Left ventricle myocardium superior (tissue), 1 donor: ENCODE measurements at places on chromosomes 5 and 9. TPM values are rescaled to one million over a fixed set of nuclear protein-coding genes. Genes with fewer than 3 reads are reported as not detected.

GRCh38 chr5:74311961-74312360, 328.6 kb downstream of the ENC1 start:
- DNase-seq = no peak

- DNase-seq = no peak
These were observed 8.4 kb downstream of the SMARCA2 start for GRCh38 chr9:2023532-2023931.

GRCh38 chr9:130450344-130451003, 5.7 kb downstream of the ASS1 start:
- no peak for DNase-seq

DNA sequence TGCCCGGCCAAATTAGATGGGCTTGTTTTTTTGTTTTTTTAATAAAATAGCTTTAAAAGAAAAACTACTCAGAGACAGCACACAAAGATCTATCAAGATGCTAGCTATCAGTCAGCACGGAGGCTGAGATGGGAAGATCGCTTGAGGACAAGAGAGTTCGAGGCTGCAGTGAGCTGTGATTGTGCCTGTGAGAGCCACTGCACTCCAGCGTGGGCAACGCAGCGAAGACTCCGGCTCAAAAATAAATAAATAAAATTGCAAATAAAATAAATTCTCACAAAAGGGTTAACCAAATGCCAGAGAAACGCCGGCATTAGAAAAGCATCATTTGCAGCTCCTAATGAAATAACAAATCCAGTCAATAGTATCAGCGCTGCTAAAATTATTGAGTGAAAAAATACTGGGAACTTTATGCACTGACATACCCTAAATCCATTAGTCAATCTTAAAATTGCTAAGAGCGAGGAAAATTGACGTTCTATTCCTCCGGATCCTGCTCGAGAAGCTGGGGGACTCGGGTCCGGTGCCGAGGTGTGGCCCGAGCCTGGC, 681 bp downstream of the CPLANE1 start:
- no peak for DNase-seq

DNA sequence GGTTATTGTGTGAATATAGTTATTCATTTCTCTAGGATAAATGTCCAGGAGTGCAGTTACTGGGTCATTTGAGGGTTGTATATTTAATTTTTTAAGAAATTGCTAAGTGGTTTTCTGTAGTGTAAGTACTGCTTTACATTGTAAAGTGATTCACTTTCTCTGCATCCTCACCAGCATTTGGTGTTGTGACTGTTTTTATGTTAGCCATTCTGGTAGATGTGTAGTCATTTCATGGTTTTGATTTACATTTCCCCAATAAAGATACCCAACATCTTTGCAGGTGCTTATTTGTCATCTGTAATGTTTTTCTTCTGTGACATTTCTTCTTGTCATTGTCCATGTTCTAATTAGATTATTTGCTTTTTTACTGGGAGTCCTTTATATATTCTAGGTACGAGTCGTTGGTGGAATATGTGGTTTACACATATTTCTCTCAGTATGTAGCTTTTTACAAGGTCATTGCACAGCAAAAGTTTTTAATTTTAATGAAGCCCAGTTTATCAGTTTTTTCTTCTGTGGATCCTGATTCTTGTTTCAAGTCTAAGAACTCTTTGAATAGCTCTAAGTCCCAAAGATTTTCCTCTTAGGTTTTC, 34.0 kb downstream of the SCGB3A1 start:
- no peak for DNase-seq

DNA sequence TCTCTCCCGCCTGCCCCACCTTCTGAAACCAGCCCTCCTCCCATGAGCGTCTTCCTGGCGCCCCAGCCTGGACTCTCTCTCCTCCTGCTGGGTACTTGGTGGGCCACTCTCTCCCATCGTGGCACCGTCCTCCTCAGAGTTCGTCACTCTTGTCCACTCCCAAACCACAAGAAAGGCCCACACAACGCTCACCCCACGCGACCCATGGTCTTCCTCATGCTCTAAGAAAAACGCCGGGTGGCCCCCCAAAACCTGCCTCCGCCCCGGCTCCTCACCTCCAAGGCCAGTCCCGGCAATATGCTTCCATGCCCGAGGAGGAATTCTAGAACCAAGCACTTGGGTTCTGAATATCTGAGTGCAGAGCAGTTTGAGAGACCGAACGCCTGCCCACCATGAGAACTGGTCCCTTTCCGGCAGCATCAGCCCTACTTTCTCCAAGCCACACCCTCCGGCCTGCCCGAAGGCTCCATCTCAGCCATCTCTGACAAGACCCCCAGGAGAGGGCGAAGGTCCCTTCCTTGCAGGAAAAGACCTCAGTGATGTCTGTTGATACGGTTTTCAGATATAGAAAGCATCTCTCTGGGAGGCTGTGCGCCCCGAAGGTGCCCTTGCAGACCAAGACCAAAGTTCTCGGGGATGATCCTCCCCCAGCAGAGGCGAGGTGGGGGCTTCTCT, 15.0 kb downstream of the SLC6A3 start:
- DNase-seq = peak; percentile 8

- no peak for DNase-seq
These were observed 15.8 kb downstream of the SH3GLB2 start for GRCh38 chr9:129012343-129012742.

DNA sequence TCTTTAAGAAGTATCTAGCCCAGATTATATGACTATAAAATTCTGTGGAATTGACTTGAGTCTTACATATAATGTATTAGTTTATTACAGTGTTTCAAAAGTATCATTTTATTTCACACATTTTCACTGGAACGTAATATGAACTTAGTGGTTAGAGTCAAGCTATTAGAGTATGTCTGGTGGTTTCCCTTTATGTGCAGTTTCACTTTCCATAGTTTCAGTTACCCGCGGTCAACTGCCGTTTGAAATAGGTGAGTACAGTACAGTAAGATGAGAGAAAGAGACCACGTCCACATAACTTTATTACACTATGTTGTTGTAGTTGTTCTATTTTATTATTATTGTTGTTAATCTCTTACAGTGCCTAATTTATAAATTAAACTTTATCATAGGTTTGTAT, 50.5 kb downstream of the COMMD10 start:
- DNase-seq = no peak

GRCh38 chr9:33465596-33466564, 7.8 kb downstream of the NOL6 start:
- peak; percentile 18 for DNase-seq

GRCh38 chr9:81071108-81071507, 618.2 kb downstream of the TLE1 start:
- DNase-seq = no peak

- DNase-seq = no peak
These were observed 145.9 kb downstream of the ASTN2 start for GRCh38 chr9:117268847-117269446.

DNA sequence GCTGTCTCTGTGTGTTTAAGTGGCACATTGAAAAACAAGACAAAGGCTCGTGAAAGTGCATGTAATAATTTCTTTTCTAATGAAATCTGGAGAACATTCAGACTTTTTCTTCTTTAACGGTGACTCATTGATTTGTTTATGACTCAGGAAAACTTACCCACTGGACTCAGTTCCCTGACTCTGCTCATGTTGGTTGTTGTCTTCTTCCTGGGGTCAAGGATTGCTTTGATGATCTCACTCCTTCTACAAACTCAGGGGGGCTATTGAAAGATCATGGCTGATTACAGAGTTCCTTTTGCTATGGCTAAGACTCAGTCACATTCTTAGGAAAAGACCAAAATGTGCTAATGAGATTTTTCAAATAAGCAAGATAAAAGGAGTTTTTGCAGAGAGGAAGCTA, 141.1 kb upstream of the DAP start:
- no peak for DNase-seq

- DNase-seq = no peak
These were observed 33.1 kb downstream of the RPS23 start for GRCh38 chr5:82244854-82245635.

DNA sequence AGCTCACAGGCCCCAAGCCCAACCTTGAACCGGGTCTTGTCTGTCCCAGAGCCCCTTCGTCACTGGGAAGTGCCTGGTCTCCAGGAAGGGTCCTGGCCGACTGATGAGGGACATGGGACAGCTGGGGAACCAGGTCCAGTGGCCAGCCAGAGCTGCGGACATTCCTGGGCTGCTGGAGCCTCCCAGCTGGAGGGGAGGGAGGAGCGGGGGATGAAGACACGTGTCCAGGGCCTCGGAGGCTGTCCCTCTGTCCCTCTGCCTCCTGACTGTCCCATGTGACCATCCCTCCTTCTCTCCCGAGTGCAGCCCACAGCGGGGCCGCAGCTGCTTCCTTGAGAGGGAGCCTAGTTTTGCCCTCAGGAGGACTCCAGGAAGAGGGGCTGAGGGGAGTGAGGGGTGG, 41.7 kb upstream of the UBAC1 start:
- peak; percentile 58 for DNase-seq

DNA sequence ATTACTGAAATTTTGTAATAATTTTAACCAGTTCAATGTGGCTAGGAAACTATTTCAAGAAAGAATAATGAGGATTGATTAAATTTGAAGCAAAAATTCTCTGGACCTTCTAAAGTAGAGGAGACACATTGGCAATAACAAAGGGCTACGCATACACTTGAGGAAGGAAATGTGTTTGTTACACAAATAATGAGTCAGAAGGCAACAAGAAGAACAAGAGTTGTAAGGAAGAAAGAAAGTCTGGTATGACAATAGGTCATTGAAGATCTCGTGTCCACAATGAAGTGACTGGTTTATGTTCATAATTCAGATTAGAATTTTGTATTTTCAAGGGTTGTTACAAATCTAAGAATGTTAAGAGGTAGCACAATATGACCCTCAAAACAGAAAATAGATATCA, 25.8 kb downstream of the ST8SIA4 start:
- DNase-seq = no peak

DNA sequence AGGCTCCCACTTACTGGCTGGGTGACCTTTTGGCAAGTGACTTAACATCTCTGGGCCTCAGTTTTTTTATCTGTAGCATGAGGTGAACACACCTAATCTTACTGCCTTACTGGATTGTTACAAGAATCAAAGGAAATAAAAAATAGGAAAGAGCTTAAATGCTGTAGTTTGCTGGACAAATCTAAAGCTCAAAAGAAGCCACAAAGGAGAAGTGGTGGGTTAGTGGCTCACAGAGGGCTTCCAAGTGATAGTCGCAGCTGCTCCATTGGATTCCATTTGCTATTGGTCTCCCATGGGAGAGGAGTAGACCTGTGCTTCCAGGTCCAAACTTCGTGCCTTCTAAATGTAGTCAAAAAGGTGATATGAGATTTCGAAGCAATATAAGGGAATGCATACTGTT, 123.6 kb downstream of the SEMA6A start:
- DNase-seq = no peak

DNA sequence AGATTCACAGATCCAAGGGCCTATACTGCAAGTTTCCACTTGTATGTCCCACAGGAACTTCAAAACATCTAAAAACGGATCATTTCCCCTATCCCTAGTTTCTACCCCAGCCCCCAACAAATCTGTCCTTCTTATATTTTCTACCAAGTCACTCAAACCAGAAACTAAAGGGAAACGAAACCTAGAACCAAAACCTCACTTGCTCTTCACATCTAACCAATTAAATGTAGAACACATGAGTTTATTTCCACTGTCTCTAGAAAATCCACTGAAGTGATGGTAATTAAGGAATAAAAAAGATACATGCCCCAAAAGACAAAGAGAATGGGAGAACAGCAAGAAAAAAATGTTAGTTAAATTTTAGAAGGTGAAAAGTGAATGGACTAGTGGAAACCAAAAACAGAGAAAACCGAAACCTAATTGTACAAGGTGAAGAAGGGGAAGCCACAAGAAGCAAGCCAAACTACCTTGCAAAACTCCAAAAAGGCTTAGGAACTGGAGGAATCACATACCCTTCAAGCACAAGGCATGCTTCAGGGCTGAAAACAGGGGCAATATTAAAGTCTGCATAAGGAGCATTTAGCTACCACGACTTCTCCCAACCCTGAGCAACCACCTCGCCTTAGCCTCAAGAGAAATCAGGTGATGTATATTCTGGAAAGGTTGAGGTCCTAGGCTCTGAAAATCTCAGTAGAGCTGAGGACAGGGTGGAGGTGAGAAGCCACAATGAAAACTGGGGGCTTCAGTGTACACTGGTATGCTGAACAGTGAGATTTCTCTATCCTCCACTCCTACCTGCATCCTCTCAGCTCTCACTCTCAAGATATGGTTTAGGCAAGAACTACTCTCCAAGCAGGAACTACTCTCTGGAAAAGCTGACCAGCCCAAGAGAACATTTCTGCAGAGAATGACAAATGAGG, 11.1 kb downstream of the SMU1 start:
- no peak for DNase-seq

DNA sequence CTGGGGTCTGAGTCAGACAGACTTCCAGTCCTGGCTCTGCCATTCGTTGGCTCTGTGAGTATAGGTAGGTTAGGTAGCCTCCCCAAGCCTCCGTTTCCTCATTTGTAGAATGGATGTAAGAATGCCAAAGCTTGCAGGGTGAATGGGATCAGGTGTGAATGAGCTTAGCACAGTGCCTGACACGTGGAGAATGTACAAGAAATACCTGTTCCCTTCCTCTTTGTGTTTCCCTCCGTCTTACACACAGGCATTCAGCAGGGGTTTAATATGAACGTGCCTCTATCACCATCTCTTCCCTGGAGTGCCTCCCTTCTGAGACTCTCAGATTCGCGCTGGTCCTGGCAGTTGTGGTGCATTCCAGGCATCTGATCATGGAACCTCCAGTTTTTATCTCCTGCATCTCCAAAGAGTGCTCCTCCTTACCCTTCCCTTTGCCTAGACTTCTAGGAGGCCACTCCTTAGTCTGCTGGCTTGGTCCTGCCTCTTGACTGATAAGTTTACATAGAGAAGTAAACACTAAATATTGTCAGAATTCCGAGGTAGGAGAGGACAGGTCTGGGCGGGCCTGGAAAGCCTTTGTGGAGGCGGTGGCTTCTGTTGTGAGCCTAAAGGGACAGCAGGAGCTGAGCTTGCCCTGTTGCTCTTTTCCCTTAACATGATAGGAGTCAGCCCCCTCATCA, 199.4 kb downstream of the AOPEP start:
- no peak for DNase-seq

DNA sequence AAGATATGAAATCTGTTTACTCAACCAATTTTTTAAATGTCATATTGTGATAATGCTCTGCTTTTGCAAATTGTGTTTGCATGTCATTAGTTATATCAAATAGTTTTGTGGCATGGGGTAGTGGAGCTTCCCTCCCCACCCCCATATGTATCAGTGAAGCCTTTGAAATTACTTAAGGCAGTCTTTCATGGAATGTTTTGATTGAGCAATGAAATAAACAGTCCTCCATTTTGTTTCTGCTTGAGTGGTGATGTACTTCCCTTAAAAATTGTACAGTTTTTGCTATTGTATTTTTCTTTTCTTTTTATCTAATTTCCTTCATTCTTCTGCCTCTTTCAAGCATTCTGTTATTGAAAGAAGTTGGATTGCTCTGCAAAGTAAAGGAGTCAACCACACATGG, 3.5 kb downstream of the SOWAHA start:
- no peak for DNase-seq

TAF11L10 gene
- not detected for total RNA-seq

IL5 gene
- total RNA-seq = not detected

PCDHA2 gene
- total RNA-seq = not detected

SPATA24 gene
- 17.3 TPM for total RNA-seq

CDH9 gene
- total RNA-seq = not detected

ARL14EPL gene
- total RNA-seq = not detected

SERF1A gene
- total RNA-seq = 1.5 TPM
